ENCODE measurements at places on chromosomes 1 and 21. TPM values are rescaled to one million over a fixed set of nuclear protein-coding genes. Genes with fewer than 3 reads are reported as not detected.

DNA sequence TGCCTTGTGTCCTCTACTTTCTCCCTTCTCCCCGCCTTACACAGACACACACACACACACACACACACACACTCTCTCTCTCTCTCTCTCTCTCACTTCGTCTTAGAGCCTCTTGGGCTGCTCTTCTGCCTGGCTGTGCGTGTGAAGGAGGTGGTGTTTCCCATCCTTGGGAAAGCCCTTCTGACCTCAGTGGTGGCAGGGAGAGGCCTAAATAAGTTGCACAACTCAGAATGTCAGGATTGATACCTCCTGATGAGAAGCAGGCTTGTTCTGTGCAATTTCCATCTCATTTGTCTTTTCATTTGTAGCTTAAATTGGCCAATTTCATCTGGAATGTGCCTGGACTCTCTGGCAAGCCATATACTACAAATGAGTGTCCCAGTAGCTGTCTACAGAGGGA, 25.0 kb downstream of the LRRN2 start:
- DNase-seq, result no peak

The BRDT gene
- total RNA-seq, result not detected

The FAM72C gene
- not detected for total RNA-seq

DNA sequence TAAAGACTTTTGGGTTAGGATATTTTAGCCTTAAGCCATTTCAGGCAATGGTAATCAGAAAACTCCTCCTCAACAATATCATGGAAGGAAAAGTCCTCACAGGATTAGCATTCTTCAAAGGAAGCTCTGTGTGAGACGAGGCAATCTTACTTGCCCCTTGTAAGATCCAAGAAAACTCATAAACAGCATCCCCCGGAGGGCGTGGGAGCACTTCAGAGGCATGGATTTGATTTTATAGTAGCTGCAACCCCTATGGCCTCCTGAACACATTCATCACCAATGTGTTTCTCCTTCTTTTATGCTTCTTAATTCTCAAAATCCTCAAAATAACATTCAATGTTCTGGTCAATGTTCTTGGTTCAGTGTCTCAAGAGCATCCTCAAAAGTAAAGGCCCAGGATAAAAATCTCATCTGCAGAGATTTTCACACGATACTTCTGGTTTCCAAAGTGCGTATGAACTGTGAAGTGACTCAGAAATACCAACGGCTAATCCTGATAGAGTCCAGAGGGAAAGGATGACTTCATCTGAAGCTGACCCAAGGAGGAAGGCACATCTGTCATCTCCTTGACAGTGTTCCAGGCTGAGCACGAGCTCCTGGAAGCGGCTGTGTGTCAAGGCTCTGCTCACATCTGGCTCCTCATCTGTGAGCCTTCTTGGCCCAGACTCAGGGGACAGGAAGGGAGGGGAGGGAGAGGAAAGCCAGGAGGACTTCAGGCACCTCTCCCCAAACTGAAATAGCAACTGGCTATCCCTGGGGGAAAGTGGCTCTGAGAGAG, 49.3 kb upstream of the PSEN2 start:
- DNase-seq, result peak; percentile 56

The OR2L2 gene
- not detected for total RNA-seq

GRCh38 chr1:176206006-176206960, 803 bp downstream of the COP1 start:
- peak; percentile 63 for DNase-seq

GRCh38 chr21:28928578-28929420, 63.9 kb downstream of the LTN1 start:
- no peak for DNase-seq

- peak; percentile 75 for DNase-seq
These were observed 106.4 kb downstream of the TBX19 start for GRCh38 chr1:168386949-168387586.

DNA sequence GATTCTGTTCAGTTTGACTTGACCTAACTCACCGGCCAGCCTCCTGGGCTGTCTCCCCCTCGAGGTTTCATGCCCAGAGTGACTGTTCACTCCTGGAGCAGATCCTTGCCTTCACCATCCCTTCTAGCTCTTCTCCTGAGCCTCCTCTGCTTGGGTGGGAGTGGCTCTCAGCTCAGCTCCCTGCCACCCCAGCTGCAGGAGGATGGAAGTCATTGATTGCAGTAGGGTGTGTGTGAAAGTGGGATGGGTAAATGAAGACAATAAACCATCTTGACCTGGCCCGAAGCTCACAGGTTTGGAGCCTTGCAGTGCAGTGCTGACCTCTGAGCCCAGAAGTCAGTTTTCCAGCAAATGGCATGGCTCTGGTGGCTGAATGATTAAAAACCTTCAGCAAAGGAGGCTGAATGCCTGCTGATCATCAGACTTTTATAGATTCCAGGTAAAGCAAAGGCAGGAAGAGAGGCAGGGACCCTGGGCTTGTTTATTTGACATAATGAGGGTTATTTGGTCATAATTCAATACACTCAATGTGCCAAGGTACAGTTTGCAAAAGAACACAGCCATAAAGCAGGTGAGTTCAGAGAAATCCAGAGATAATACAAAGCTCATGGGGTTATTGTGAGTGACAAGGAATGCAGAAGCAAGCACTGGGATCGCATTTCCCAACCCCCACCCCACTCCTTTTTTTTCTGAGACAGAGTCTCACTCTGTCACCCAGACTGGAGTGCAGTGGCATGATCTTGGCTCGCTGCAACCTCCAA, 17.5 kb upstream of the TFF3 start:
- no peak for DNase-seq

The COL24A1 gene
- 1.1 TPM for total RNA-seq

GRCh38 chr1:186418503-186418902, 42.4 kb downstream of the PDC start:
- no peak for DNase-seq

DNA sequence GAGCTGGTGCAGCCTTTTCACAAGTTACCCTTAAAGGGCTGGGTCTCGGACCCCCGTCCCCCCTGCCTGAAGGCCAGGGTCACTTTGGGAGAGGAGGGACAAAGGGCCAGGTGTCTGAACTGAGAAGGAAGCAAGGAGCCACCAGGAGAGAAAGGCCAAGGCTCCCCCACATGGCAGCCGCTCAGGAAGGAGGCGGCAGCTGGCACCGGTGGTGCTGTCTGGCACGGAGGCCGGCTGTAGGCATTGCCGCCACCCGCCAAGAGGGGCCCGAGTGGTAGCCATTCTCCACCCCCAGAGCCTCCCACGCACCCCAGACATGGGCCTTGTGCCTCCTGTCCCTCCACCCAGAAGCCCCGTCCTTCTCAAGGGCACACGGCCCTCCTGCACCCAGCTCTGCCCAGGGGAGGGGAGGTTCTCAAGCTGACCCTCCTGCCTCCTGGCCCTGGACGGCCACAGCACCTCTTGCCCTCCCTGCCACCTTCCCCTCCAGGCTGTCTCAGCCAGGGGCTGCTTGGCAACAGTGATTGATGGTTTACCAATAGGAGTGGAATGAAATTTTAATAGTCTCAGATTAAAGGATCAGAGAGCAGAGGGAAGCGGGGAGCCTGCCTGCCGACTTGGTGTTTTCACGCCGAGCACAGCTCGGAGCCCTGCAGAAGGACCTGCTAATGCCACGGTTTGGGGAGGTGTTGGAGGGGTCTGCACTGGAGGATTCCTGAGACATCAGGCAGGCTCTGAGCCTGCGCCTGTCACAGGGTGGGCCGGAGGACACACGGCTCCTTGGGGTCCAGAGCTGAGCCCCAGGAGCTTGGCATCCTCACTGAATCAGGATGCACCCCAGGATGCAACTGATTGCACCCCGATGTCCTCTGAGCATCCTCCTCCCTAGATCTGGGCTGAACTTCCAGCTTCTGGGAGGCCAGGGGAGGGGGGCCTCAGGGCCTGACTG, 211.9 kb upstream of the VAMP3 start:
- no peak for DNase-seq

GRCh38 chr1:1135339-1136136, 19.6 kb upstream of the C1orf159 start:
- no peak for DNase-seq

The GCSAML gene
- total RNA-seq, result 2.2 TPM

The FCN3 gene
- total RNA-seq, result 1,125 TPM

- peak; percentile 67 for DNase-seq
These were observed 38.5 kb upstream of the PDE9A start for GRCh38 chr21:42614811-42615351.

DNA sequence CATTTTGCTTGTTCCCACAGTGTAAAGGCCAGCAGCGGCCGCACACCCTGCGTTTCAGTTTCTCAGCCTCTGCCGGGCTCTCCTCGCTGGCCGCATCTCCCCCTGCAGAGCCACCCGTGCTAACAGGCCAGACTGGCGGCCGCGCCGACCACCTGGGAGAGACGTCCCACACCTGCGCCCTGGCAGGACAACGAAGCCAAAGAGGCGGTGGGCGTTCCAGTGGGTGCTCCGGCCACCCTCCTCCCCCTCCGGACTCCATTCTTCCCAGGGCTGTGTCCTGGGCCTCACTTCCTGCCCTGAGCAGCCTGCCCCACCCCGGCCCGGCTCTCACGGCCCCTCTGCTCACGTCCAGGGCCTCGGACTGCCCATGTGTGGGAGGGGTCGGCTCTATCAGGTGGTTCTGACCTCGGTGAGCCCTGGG, 31.9 kb upstream of the SLC19A1 start:
- DNase-seq, result peak; percentile 32

- no peak for DNase-seq
These were observed 39.3 kb upstream of the ZBTB18 start for GRCh38 chr1:244011786-244012185.

The PEX11B gene
- total RNA-seq, result 28.6 TPM

- DNase-seq, result no peak
These were observed 4.7 kb downstream of the FAM229A start for GRCh38 chr1:32357614-32358013.

The CD244 gene
- 4.5 TPM for total RNA-seq

All from lower lobe of right lung (tissue), 2 donors.